ENCODE measurements at places on chromosomes 2 and 18.

DNA sequence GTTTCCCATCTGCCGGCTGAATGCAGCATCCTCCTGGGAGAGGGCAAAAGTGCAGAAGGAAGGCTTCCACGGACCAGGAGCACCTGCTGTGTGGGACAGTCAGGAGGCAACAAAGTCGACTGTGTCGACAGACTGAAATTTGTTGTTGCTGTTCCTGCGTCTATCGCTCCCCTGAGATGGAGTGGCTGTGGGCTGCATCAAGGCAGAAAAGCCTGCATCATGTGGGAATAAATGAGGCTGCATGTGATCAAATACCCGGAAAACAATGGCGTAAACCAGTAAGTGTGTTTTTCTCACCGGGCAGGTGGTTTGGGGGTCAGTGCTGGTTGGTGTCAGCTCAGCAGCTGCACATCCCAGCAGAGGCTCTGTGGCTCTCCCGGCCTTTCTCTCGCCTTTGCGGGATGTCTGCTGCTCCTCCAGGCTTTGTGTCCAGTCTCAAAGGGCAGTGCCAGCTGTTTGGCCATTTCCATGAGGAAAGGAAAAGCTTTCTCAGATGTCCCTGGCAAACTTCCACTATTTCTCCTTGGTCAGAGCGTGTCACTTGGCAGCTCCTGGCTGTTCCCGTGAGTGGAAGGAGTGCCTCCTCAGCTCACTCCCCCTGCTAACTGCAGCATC lies 262.4 kb downstream of the NDUFA10 start:
- no peak for DNase-seq

DNA sequence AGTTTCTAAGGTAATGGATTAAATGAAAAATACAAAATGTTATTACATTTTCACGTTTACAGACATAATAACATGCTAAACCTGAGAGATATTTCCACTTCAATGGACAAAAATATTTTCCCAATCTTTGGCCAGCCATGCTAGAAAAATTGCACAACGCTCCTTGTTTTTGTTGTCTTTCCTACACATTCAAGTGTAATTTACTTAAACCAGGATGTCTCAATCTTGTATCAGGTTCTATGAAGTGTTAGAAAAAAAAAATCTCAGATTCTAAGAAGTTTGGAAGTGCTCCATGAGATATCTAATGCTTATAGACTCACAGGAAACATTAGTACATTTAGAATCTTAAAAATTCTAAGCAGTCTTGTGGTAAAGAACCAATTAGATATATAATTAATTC lies 141.8 kb upstream of the SLC35G4 start:
- no peak for DNase-seq

DNA sequence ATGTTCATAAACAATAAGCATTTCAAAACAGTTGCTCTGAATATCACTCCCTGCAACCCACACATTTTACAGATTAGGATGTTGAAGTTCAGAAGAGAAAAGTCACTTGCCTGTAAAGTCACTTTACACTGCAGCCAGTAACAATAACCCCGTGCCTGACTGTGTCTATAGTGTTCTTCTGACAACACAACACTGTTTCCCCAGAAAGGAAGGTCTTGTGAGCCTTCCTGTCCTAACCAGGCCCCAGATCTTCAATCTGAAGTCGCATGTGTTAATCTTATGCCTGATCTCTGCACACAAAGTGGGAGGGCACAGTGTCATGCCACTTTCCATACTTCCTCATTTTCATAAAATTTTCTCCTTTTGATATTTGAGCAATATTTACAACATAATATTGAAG lies 120.2 kb downstream of the FEZ2 start:
- no peak for DNase-seq

DNA sequence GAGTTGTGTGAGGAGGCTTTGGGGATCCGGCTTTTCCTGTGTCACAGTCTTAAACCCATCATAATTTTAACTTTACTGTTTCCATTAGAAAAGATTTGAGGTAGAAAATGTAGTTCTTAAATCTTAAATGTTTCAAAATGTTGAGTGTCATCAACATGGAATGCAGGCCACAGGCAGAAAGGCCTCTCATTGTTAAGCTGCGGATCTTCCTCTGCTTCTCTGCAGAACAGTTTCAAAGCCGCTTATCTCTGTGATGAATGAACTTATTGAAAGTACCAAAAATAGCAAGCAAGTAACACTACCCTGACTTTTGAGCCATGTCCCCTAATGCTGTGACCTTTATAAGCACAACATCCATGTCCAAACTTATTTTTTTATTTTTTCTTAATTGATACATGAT lies 1645.8 kb downstream of the DPP10 start:
- no peak for DNase-seq

DNA sequence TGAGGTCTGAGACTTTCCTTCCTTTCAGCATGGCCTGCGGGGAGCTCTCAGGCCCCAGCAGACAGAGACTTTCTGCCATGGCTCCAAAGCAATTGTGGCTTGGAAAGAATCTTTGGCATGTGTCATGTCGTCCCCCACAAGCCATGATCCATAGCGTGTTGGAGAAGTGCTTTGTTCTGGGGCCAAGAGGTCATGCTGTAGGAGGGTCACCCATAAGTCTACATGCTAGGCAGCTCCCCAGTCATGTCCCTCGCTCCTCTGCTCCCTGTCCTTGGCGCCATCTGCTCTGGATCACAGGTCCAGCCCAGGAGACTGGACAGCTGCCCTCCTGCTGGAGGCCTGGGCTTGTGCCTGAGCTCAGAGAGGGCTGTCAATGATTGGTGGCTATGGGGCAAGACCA lies 78.8 kb upstream of the LCLAT1 start:
- DNase-seq = no peak

DNA sequence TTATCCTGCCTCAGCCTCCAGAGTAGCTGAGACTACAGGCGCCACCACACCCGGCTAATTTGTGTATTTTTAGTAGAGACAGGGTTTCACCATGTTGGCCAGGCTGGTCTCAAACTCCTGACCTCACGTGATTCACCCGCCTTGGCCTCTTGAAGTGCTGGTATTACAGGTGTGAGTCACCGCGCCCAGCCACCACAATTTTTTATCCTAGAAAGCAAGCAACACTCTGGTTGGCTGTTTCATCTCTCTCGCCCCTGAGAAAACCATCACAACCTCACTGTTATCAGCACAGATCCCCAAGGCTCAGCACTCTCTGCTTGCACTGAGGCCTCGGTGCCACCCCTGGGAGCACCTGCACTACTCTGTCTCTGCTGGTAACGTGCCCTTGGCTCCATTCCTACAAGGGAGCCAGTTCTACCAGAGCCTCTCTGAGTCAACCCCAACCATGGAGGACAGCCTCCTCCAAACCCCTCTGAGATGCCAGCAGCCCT lies 134.8 kb upstream of the AGAP1 start:
- DNase-seq = no peak

DNA sequence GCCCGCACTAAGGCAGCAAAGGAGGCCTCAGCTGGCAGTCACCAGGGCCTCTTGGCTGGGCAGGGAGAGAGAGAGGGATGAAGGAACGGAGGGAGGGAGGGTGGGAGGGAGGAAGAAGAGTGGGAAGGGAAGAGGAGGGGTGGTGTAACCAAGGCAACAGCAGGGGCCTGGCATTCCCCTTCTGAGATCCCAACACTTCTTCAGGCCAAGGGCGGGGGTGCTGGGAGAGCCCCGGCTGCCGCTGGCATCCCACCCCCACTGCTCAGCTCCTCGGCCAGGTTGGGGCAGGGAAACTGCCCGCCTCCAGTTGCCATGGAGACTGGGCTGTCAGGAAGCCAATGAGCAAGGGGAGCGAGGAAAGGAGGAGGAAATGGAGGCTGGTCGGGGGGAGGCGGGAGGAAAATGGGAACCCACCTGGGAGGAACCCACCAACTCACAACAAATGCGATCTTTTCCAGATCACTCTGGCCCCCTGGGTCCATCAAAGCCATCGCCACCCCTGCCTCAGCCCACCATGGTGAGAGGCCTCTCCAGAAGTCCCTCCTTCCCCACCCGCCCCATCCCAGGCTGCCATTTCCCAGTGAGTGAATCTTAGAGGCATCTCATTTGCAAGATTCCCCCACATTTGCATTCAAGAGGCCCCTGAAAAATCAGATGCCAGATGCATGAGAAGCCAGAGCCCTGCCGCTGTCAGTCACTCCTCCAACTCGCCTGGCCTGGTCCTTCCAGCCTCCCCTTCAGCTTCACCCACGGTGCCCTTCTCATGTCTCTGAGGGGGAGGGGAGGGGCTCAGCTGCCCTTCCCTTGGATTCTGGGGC lies 12.4 kb downstream of the SH2D6 start:
- DNase-seq = no peak

DNA sequence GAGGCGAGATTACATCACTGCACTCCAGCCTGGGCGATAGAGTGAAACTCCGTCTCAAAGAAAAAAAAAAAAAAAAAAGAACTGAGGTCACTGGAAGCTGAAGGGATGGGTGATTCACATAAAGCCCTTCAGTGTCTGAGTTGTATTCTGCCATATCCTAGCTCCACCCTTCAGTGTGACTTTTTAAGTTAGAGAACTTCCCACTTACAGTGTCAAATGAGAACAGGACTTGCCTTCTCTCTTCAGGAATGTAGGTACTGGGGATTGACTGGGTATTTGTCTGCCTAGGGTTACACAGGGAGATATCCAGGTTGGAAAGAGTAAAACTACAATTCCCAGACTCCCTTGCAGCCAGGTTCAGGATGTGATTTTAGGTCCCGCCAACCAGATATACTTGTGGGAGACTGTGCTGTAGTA lies 37.9 kb downstream of the EHD3 start:
- no peak for DNase-seq

DNA sequence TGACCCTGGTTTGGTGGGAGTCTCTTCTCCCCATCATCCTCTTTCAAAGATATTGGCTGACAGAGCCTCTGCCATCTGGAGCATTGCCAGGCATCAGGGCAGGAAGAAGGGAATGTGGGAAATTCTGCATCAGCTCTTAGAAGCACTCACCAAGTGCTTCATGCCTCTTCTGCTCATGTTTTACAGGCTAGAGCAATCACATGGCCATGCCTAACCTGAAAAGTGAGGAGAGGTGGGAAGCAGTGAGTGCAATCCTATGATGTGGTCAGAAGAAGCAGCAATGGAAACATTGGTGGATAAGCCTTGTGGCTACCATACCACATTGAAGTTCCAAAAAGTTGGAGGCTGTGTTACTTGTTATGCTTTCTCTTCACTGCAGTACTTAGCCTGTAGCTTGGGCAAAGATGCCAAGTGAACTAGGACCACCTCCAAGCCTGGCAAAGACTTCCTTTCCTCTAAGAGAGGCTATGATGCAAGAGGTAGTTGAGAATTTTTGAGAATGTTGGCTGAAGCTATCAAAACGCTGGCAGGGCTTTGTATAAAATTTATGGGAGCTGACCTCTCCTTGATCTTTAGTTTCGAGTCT lies 64.1 kb downstream of the BCL2L11 start:
- no peak for DNase-seq

DNA sequence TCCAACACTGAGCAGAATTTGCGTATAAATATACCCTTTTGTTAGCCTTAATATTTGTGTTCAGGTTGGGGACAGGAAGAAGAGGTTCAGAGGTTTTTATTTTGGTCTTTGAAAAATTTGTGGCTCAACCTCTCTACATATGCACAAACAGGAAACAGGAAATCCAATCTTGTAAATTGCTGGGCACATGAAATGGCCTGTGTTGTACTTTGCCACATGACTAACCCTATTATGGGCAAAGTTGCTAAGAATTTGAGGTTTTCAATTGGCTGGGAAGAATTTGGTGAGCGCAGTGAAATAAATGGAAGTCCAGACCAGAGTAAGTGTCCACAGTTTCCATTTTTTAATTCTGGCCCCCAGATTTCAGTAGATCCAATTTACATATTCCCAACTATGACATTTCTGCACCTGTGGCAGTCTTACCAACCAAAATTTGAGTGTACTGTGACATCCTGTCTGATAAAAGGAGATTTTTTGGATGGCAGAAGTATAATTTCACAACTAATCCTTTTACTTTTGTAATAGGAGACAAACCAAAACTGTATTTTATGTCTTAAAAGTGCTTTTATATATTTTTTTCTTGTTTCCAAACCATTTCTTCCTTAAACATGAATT lies 63.6 kb downstream of the COX7A2L start:
- no peak for DNase-seq

DNA sequence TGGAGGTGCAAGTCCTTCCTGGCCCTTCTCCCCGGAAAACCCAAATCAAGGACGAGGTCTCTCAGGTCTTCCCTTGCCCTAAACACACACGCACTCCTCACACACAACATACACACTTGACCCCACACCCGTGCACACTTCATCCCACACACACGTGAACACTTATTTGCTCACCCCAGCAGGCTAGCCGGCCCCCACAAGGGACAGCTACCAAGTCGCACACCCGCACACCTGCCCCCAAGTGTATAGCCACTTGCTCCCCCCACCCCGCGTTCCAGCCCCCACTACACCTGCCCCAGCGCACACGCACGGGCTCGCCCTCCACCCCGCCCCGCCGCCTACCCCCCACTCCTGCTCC lies 359 bp downstream of the TGFBRAP1 start:
- DNase-seq = no peak

DNA sequence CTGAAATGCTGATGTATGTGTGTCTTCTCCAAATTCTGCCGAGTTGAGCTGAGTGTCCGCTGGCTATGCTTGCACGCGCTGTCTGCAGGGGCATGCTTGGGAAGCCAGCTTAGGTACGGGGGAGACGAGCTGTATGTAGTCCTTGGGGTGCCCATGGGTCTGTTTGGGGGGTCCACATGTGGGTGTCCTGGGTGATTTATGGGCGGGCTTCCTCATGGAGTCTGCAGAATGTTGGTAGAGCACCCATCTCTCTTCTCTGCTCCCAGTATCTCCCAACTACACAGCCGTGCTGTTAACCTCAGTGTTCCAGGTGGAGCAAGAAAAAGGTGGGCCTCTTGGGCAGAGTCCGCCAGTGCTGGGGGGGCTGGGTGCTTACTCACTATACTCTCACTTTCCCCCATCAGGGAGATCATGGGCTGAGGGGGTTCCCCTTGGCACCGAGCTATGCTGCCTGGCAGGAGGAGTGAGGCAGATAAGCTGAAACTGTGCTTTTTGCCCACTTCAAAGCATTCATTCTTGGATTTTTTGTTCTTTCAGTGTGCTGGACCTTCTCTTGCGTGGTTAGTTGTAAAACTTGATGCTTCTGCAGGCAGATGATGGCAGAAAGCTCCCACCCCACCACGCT lies 128.2 kb upstream of the ALKAL2 start:
- no peak for DNase-seq

- DNase-seq = no peak
Measured at GRCh38 chr18:9348766-9349165, 14.2 kb downstream of the TWSG1 start.

GRCh38 chr2:75608684-75609333 lies 37.8 kb upstream of the MRPL19 start:
- no peak for DNase-seq

DNA sequence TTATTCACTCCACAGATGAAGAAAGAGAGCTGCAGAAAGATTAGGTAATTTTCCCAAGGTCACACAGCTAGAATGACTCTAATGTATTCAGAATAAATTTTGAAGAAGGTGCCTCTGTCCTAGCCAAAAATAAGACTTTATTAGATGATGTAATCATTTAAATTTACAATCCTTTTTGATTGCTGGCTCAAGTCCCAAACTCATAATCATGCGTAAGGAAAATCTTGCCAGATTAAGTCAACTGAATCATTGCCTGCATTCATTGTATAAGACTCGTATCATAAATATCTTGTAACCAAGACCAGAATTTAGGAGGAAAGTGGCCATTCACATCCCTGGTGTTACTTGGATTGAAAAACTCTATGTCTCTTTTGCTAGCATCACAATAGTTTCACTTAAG lies 53.1 kb upstream of the STK39 start:
- peak; percentile 35 for DNase-seq
